SK-N-MC (cell line): ENCODE measurements at places on chromosomes 7 and 10.

DNA sequence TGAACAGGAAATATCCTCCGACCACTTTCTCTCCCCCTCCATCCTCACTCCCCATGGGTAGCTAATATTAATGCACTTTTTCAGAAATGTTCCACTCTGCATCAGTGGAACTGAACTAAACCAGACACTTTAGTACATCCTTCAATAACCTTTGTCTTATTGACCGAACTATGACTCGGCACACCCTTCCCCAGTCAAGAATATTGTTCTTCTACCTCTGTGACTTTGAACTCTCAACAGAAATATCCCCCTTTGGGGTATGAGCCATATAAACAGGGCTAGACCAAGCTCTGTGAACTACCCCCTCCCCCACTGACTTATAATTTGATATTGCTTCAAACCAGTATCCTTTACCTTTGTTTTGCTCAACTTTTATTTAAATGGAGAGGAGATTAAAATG is 57.9 kb upstream of the CAPZA2 start:
- DNase-seq, result no peak

- no peak for DNase-seq
Measured at GRCh38 chr7:59079-60016, 133.0 kb upstream of the FAM20C start.

DNA sequence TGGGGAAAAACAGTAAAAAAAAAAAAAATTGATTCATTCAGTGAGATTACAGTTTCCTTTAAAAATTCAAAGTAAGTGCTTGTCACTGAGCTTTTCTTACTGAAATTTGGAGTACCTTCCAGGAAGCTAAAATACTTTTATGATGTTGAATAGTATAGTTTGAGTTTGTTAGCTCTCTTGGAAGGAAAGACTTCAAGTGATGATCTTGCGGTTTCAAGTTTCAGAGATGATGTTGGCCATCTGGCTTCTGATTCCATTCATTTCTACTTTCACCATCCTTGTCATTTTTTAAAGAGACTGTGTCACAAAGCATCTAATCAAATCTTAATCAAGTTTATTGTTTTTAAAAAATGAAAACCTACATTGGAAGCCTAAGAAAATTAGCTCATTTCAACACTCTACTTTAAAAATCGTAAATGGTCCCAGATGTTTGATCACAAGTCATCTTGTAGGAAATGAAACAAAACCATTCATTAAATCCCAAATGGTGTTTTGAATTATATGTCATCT is 4.9 kb upstream of the HERPUD2 start:
- DNase-seq, result no peak

- DNase-seq, result no peak
Measured at GRCh38 chr10:14583252-14583651, 191.4 kb downstream of the FAM107B start.

- no peak for DNase-seq
Measured at GRCh38 chr10:69865450-69865849, 63.7 kb downstream of the COL13A1 start.

DNA sequence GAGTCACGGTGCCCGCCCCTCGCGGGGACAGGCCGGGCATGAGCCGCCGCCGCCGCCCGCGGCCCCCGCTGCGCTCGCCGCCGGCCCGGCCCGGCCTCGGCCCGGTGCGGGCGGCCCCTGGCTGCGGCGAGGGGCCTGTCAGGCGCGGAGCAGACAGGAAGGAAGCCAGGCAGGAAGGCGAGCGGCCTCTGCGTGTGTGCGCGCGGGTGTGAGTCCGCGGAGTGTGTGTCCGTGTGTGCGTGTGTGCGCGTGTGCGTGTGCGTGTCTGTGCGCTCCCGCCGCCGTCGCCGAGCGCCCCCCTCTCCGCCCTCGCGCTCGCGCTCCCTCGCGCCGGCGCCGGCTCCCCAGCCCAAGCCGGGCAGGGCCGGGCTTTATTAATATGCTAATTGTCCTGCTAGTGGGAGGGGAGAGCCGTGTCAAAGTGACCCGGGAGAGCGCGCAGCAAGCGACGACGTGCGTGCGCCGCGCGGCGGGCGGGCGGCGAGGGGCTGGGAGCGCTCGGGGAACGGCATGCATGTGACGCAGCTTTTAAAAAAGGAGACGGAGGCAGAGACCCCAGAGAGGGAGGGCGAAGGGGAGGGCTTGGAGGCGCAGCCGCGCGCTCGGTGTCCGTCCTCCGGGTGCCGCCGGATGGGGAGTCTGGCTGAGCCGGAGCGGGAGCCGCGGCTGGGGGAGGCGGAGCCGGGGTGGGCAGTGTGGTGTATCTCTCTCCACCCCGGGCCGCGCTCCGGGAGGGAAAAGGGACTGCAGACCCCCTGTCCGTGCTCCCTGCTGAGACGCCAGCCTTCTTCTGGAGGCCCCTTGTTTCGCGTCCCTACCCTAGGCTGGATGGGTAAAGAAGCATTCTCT is at the start of gene LDB1:
LDB1 (minus strand) TSS at position 227 of the 849 bp plus-strand sequence. CDS start 258 bp downstream, outside the sequence.
- no peak for DNase-seq

- no peak for DNase-seq
Measured at GRCh38 chr10:49116509-49117375, 1.4 kb upstream of the VSTM4 start.

DNA sequence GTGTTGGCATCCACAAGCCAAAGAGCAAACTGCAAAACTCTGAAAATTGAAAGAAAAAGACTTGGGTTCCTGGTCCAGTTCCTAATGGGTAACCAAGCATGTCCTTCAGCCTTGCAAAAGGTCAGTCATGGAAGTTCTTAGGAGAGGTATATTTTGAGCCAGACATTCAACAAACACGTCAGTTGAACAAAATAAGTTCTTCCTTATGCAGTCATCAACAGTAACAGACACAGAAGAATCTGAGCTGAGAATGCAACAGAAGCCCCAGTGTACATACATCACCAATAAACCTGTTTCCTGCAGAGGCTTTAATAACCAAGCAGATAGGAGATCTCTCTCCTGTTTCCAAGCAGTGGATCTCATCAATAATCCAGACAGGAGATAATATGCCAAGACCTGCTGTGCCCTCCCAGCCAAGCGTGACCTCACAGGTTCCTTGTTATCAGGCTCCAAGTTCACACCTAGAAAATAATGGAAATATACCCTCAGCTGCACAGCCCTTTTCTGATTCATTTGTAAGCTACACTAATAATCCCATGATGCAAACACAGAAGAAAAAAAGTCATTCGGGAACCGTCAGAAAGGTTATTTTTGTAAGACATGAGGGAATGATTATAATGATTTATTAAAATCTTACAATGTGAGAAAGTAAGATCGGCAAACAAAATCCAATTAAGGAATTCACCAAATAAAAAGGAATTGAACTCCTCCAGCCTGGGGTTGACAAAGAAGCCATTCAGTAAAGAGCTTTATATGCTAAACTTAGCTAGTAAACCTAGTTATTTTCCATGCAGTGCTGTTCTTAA is 90.7 kb downstream of the DGKI start:
- DNase-seq, result no peak

GRCh38 chr7:95002775-95003174 is 95.4 kb downstream of the PPP1R9A start:
- DNase-seq, result no peak

GRCh38 chr10:74889662-74889998 is 63.2 kb downstream of the KAT6B start:
- DNase-seq, result no peak

DNA sequence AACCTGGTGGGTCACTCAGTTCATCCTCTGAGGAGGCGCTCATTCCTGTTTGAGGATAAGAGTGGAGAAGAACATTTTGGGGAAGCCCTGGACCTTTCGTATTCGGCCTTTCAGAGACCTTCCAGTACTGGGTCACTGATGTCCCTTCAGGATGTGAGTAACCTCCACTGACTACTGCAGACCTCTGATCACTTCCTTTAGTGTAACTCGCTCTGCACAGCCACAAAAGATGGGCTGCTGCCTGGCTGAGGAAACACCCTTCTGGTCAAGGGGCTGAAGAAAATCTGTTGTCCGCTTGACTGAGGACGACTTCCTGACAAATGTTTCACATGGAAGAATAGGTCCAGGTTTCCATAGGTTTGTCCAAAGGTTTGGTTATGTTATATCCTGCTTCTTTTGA is 15.9 kb upstream of the TBXAS1 start:
- DNase-seq, result no peak

DNA sequence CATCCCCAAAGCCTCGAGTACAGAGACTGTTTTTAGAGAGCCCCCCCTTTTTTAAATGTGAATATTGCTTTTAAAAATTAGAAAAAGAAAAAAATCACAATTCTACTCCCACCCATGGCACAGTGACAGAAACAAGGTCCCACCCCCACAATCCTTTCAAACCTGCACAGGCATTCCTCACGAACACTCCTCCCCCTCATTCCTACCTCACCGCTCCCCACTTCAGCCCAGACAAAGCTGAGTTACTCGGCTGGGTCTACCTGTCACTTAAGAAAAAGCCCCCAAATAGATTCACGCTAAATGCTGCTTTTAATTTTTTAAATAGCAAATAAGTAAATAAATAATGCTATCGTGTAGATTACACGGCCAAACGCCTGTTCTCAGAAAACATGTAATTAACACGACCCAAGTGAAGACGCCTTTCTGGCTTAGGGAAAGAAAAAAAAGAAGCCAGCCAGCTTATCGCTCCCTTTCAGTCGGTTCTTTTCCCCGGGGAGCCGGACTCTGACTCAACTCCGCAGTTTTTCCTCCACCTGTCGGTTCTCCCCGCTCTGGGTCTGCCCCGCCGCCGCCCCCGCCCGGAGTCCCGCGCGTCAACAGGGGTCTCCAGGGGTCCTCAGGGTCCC is 739 bp downstream of the MPP7 start:
- no peak for DNase-seq
